AG04450 (cell line): ENCODE measurements at places on chromosomes 1 and 21. TPM values are rescaled to one million over a fixed set of nuclear protein-coding genes. Genes with fewer than 3 reads are reported as not detected.
A peak's percentile ranks its signal among the peaks of the same experiment; 100 is the strongest.

DNA sequence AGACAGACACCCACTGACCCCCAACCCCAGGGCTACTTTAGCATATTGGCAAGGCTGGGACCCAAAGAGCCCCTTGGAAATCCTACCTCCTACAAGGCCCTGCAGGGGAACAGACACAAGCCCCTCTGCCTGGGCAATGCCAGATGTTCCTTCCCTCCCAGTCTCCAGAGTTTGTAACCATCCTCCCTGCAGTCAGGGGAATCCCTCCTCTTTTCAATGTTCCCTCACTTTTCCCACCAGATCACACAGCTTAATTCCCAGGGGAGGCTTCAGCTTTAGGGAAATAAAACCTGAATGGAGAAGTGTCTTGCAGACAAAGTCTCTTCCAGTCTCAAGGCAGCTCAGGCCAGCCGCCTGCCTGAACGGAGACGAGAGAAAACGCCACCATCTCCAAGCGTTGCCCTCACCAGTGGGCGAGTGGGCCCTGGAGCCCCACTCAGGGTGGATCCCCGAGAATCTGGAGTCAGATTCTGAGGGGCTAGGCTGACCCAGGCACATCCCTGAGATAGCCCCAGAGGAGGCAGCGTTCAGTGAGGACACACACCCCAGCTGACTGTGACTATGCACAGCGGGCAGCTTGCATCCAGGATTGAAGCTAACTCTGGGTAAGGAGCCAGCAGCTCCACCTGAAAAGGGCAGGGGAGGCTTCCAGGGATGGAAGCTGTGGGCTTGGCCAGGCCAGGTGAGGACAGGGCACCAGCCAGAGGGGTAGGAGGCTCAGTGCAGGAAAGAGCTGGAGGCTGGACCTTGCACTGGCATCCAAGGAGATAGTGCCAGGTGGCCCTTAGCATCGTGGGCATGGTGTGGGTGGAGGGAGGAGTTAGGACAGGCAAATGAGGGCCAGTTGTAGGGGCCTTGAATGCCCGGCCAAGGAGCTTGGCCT, 44.0 kb upstream of the ZC3H12A start:
- DNase-seq: no peak

CD5L gene
- polyA plus RNA-seq: not detected in 2 replicates

DNA sequence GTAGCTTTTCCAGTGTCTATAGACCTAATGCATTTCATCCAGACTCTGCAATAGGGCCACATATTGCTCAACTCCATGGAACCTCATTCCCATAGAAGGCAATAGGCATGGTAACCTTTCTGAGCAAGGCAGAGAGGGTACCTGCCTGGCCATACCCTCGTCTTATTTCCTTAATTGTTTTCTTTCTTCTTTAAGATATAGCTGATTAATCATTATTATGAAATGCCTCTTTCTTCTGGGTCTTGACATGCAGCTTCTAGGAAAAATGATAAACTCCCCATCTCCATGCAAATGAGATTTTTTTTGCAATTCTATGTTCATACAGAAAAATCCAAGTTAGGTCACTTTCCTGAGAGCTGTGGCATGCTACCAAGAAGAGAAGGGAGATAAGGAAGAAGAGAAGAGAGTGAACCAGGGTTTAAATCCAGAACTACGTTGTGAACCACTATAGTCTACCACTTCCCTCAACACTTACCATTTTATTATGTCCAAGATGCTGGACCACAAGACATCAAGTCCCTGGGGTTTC, 33.0 kb upstream of the IL20 start:
- DNase-seq: no peak

GRCh38 chr1:157156058-157156541, 17.9 kb upstream of the ETV3 start:
- DNase-seq: no peak

GRCh38 chr21:41581592-41582228, 73.8 kb upstream of the TMPRSS2 start:
- no peak for DNase-seq

DNA sequence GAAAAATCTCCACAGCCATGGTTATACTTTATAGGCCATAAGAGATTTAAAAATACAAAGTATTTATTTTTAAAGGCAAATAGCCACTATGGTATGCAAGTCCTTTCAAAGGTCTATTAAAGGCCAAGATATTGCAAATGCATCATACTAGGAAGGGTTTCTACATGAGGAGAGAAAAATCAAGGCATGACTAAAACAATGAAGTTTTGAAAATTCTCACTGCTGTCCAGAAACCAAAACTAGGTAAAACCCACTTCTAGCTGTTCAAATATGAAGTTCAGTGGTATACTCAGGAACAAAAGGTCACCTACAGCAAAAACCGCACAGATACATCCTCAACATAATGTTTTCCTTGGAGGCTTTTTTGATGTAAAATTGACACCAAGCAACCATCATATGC, 75.0 kb downstream of the EPS15 start:
- DNase-seq: no peak

NMNAT2 gene
- 0.16 and 0.19 TPM in 2 replicates for polyA plus RNA-seq

SMPDL3B gene
- 0.05 and 0.07 TPM in 2 replicates for polyA plus RNA-seq

GRCh38 chr1:25909040-25909439, 2.8 kb upstream of the STMN1 start:
- no peak for DNase-seq

DNA sequence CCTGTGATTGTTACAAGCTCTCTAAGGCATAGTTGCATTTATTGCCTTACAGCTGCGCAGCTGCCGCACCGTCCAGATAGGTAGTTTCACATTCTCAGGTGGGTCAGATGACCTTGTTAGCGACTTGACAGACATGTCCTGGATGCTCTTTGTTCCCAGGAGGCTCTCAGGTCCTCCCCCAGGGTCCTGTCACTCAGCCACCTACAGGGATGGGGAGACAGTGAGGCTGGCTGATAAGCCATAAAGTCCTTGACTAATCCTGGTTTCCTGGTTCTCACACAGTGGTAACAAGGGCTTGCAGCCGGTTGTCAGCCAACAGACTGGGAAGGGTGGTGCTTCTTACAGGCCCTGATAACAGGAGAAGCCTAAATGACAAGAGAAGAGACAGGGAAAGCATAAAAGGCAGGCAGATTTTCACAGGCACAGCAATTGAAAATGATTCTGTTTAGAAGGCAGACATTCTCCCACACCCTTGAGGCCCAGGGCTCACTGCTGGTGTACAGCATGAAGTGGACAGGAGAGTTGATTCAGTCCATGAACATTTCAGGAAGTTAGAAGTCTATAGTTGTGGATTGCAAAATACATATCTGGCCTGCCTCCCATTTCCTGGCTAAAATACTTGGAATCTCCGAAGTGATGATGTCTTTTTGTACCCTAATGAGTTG, 2.9 kb downstream of the ARF1 start:
- DNase-seq: peak; percentile 43

DNA sequence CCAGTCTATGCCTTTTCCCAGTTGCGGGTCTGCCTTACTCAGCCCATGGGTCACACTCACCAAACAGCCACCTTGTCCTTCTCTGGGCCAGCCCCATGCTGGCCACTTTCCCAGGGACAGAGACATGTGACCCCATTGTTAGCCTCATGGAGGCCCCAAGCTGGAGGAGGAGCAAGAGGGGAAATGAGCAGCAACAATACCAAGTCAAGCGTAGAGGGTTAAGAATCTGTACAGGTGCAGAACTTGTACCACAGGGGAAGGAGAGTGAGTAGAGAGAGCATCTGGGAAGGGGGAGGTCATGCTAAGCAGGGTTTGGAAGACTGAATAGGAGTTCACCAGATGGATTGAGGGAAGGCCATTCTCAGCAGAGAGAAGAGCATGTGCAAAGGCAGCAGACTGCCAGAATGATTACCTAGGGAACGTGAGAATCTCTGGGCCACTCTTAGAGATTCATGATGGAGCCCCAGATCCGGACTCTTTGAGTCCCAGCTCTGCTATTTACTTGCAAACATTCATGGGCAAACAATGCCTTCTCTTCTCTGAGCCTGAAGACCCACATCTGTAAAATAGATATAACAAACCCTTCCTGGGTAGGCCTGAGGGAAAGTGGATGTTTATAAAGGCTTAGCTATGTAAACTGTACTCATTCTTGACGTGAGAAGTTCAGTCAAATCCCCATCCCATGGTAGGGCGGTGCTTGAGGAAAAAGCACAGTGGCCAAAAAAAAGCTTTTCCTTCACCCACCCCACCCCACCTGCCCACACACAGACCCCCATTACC, 2.8 kb upstream of the SLC2A1 start:
- peak; percentile 63 for DNase-seq
